Renal cortex interstitium (tissue), 15 donors: ENCODE measurements at places on chromosomes 2 and 18.

DNA sequence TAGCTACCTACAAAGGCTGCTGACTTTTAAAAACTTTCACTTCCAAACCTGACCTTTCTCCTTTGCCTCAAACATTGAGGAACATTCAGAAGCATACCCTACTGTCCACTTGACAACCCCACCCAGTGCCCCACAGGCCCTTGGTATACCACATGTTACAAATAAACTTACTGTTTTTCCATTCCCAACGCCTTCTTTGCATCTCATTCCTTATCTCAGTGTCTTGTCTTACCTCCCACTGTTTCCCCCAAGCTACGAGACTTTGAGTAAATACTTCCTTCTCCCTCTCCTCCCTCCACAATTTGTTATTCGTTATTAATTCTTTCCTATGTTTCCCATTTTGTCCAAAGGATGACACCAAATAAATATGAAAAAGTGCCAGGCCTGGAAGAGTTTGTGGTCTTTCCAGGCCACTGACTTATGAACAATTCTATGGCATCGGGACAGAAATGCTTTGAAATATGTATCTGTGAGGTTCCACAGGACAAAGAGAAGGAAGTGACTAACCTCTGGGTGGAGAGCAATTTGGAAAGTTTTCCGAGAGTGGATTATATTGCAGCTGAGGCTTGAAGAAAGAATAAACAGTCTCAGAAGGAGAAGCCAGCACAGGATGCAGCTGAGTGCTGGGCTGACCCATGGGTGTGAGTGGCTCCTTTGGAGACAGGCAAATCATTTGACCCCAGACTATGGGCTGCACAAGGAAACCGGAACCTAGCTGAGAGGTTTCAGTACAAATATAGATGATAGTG, 409.0 kb downstream of the LPIN1 start:
- DNase-seq: no peak

DNA sequence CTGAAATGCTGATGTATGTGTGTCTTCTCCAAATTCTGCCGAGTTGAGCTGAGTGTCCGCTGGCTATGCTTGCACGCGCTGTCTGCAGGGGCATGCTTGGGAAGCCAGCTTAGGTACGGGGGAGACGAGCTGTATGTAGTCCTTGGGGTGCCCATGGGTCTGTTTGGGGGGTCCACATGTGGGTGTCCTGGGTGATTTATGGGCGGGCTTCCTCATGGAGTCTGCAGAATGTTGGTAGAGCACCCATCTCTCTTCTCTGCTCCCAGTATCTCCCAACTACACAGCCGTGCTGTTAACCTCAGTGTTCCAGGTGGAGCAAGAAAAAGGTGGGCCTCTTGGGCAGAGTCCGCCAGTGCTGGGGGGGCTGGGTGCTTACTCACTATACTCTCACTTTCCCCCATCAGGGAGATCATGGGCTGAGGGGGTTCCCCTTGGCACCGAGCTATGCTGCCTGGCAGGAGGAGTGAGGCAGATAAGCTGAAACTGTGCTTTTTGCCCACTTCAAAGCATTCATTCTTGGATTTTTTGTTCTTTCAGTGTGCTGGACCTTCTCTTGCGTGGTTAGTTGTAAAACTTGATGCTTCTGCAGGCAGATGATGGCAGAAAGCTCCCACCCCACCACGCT, 128.2 kb upstream of the ALKAL2 start:
- no peak for DNase-seq

DNA sequence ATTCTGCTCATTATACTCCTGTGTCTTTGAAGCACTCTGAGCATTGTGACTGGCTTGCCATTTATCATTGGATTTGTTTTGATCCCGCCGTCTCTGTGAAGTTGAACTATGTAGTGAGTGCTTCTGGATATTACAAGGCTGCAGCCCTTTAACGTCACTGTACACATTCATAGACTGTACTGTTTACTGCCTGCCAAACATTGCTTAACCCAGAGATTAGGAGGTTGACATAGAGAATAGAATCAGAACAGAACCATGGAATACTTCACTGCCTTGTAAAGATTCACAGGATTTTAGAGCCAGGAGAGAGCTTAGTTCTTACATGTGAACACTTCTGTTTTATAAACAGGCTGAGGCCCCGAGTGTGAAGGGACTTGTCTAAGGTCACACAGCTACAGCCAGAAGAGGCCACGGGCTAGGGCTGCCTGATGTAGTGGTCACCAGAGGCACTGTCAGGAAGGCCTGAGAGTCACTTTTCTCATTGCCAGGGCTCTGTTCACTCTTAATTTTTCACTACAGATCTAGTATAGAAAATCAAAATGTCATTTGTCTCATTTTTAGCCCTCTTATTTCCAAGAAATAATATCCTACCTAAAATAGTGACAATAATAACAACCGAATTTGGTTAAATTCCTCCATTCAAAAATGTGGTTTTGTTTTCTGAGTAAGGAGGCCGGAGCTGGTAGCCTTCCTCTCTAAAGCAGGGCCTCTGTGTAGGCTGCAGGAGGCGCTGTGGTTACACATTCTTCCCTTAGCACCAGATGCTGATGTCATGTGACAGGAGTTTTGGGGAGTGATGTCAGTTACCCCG, 87.9 kb downstream of the UGGT1 start:
- DNase-seq: peak; percentile 26

DNA sequence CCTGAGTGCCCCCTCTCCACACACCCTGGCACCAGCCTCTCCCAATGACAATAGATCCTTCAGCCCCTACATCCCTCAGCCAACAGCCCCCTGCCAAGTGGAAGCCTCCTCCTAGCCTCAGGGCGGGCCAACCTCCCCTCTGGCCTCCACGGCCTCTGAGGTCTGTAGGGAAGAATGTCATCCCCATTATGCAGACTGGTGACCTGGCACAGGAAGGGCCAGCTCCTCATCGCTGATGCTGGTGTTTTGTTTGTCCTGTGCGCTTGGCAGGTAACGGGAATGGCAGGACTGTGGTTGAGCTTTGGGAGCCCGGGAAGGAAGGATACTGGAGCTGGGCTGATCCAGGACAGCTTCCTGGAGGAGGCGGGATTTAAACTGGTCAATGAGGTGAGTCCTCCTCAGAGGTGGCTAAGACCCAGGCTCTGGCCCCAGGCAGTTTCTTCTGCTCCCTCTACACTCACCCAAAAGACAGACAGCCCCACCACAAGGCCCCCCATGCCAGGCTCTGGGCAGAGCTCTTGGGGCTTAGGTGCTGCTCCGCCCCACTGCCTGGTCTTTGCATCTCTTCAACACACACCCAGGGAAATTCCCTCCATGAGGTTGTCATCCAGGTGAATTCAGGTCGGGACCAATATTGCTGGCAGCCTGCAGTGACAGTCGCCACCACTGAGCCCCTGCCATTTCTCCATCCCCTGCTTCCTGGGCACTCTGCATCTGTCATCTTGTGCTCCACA, 75.2 kb upstream of the SMAD7 start:
- no peak for DNase-seq

DNA sequence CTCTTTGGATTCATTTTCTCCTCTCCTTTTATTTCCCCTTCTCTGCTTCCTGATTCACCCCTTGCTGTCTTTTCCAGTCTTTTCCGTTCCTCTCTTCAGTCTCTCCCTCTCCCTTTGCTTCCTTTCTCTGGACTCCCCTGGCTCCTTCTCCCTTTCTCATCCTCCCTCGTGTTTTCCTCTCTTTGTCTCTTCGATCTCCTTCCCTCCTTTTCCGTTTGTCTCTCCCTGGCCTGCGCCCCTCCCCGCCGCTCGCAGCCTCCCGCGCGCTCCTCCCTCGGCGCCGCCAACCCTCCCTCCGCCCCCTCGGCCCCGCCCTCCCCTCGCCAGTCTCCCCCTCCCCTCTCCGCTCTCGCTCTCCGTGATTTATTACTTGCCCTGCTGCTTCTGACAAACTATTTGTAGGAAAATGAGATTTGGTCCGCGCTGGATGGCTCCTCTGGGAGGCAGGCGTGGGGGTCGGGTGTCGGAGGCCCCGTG, 46.0 kb upstream of the PAX8 start:
- peak; percentile 65 for DNase-seq

DNA sequence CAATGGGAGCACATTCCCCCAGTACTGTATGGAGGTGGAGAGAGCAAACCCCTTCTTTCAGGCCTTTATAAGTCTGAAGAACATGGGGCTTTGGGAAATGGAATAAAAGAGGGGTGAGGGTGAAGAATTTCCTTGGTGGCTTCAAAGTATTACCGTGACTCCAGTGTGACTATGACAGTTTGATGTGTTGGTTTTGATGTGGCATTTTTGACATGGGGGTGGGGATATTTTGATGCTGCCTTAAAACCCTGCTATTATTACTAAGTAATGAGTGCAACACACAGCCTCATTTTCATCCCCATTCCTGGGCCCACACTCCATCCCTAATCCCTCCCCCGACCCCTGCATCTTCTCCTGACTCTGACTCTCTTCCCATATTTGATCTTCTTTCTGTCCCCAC, 23.6 kb downstream of the QPCT start:
- no peak for DNase-seq
